Cortex of kidney (tissue), 1 donor: ENCODE measurements at places on chromosomes 7 and 10.

- DNase-seq, result no peak
These were observed 29.9 kb upstream of the HBP1 start for GRCh38 chr7:107138696-107139420.

- no peak for DNase-seq
These were observed 234.2 kb upstream of the LRRN3 start for GRCh38 chr7:110856704-110857103.

GRCh38 chr10:32923134-32923533 lies 34.9 kb downstream of the ITGB1 start:
- no peak for DNase-seq

DNA sequence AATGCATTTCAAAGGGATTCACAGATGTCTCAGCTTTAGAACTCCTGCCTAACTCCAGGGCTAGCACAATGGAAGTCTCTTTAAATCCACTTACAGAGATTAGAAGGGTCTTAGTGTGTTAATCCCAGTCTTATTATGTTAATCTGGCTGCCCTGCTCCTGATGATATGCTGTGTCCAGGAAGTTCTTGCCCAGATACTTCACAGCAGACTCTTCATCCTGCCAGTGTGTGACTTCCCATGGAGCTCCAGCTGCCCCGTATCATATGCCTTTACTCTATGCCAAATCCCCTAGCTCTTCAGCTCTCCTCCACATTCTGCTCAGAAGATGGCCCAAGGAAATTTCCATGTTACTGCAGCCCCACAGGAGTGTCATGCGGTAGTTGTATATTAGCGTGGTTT lies 533.8 kb downstream of the GALNT17 start:
- no peak for DNase-seq

- DNase-seq, result no peak
These were observed 37.2 kb downstream of the PIK3AP1 start for GRCh38 chr10:96683065-96683464.

DNA sequence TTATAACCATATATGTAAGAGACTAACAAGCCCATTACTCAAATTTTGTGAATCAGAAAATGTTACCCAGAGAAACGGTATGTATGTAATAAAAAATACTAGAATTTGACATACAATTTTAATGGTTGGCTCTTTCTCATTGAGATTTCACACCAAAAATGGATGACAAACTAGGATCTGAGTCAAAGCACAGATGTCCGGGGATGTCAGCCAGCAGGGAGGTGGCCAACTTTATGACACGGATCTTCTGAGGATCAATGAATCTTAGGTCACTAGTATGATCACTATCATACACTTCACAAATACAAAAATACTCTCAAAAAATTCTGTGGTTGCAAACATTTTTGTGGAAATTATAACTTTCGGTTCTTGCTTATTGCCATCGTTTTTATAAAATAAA lies 173.5 kb upstream of the NFE2L3 start:
- DNase-seq, result no peak

DNA sequence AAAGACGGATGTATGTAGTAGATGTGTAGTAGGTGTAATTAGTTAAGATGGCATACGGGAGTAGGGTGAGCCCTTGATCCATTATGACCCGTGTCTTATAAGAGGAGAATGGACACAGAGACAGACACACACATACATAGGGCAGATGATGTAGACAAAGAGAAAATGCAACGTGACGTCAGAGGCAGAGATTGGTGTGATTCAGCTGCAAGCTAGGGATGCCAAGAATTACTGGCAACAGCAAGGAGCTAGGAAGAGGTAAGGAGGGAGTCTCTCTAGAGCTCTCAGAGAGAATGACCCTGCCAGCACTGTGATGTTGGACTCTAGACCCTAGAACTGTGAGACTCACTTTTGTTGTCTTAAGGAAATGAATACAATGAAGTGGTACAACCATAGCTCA lies 247.0 kb upstream of the HABP2 start:
- no peak for DNase-seq

DNA sequence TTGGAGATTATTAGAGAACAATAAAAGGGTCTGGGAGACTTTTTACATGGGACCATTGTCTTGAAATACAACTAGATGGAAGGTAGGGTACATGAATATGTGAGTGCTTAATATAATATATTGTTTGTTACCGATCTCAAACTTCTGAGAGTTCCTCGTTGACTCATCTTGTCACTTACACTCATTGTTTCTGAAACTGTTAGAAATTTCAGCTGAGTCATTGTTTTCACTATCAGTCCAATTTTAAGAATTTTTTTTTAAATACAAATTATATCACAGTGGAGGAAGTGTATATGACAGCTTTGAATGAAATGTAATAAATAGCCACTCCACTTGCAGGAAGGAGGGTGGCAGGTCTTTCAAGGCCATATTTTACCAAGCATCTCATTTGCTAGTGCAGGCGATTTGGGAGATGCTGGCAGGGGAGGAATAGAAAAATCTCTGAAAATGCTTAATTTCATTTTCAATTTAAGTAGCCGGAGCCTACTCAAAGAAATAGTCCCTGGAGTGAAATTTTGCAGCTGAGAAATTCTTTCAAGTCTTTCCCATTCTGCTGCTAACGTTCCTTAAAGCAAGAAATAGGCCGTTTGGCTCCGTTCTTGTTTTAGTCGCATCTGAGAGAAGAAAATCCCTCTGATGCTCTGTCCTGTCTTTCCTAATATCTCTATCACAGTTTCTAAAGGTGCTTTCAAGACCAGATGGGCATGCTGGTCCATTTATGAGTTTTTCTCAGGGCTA lies 1404.2 kb upstream of the CELF2 start:
- no peak for DNase-seq

DNA sequence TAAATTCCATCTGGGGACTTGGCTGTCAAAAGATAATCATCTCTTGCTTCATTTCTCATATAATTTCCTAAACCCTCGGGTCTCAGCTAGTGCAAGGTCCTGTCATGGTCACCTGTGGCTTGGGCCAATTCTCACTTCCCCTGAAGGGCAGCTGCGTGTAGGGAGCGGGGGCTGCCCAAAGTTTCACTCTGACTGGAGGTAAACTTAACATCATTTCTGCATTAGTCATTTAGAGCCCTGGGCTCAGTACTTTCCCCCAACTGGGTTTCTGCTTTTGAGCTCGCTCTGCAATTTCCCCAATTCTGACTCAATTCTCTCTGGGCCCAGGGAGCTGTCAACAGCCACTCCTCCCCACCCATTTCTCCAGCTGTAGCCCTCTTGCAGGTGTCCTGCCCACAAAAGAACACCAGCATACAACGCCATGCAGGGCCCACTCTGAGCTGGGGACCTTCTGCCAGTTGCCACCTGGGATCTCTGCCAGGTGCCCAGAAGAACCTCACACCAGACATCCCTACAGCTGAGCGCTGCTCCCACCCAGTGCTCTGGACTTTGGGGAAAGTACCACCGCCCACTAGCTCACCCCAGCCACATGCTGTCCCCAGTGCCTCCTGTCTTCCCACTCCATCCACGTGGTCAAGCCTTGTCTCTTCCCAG lies 37.9 kb downstream of the VOPP1 start:
- no peak for DNase-seq

DNA sequence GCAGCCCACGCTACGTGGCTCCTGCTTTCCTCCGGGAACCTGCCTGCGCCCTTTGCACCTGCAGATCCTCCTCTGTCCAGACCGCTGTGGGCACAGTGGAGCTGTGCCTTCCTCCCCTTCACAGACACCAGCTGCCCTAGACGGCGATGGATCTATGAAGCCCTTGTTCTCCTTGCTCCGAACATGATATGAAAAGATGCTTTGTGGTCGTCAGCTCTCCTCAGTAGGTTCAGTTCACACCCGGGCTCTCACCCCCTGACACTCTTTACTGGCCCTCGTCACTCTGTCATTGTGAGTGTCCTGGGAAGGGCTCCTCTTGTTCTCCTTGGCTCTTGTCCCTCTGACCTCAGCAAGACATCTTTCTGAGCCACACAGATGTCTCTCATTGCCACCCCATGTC lies 4.2 kb downstream of the ZNF488 start:
- no peak for DNase-seq

GRCh38 chr7:2665359-2665791 lies 22.6 kb upstream of the AMZ1 start:
- DNase-seq, result no peak

DNA sequence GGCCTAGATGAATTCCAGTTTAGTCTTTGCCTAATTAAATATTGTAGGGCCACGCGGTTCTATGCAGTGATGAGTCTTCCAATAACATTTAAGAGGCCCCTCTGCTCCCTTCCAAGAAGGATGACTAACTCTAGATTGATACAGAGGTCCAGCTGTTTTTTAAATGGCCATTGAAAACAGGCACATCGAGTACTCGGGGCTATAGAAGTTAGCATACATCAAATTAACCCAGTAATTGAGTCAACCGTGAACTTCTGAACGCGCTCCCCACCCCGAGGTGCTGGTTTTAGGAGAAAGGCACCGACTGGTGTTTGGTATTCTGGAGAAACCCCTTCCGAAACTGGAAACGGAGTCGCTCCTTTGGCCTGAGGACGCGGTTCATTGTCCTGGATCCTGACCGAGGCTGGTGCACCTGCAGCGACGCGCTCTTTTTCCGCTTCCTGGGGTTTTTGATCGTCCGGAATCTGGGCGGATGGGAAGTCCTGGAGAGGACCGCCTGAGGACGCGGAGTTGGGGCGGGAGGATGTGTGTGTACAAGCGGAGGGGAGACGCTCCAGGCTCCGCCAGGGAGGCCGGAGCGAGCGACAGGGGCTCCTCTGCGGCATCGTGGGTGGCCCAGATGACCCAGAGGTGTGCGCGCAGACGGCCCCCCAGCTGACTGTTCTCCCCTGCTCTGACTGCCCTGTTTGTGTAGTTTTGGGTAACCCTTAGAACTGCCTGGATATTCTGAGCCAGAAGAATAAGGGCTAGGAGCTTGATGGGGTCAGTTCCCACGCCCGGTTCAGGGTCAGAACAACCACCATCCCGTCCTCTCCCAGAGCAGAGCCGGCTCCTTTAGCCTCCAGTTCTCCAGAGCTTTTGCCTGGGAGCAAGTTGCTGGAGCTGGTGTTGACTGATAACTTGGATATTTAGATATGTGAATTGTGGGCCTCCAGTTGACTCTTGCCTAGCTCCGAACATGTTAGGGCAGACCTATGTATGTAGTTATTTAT lies 711 bp downstream of the FAM221A start:
- no peak for DNase-seq

DNA sequence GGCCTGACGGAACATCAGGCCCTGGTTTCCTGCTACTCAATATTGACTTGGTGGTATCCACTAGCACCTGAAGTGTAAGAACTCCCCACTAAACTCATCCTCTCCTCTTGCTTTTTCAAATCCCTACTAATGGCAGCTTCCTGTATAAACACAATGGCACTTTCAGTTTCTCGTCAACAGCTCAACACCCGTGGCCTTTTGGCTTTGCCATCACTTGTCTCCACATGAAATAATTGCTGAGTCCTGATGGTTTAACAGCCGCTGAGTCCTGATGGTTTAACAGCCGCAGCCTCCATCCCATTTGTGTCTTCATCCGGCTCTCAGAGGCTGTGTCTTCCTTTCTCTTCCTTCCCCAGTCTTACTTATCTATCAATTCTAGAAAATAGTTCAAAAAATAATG lies 261.4 kb upstream of the PITRM1 start:
- no peak for DNase-seq

- no peak for DNase-seq
These were observed 13.1 kb downstream of the PLEKHA1 start for GRCh38 chr10:122387572-122387971.

GRCh38 chr7:51113560-51113959 lies 203.0 kb downstream of the COBL start:
- DNase-seq, result no peak

- no peak for DNase-seq
These were observed 467.8 kb downstream of the ARL4A start for GRCh38 chr7:13155188-13155587.

GRCh38 chr10:78663721-78664120 lies 405.0 kb upstream of the ZMIZ1 start:
- no peak for DNase-seq

DNA sequence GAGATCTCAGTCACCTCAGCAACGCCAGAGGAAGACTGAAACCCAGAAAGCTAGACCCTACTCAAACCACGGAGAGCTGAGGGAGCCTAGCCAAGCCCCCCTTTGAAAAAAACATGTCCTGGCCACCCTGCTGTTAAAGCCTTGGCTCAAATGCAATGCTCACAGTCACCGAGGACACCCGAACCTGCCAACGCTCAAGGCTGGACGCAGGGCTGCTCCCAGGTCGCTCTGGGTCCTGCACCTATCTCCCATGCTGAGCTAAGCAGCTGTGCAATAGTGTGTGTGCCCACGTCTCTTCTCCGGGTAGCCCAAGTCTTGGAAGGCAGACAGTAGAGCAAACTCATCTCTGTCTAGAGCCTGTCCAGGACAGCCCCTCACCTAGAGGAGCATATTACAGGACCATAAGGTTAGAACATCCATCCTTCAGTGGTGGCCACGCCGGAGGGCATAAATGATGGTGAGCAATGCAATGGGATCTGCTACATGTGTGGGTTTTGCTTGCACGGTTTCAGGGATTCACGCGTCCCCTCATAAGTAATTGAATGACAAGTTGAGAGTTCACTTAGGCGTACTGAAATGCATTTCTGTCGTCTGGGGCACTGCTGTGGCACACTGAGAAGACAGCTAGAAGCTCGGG lies 94.2 kb upstream of the DDC start:
- DNase-seq, result no peak

DNA sequence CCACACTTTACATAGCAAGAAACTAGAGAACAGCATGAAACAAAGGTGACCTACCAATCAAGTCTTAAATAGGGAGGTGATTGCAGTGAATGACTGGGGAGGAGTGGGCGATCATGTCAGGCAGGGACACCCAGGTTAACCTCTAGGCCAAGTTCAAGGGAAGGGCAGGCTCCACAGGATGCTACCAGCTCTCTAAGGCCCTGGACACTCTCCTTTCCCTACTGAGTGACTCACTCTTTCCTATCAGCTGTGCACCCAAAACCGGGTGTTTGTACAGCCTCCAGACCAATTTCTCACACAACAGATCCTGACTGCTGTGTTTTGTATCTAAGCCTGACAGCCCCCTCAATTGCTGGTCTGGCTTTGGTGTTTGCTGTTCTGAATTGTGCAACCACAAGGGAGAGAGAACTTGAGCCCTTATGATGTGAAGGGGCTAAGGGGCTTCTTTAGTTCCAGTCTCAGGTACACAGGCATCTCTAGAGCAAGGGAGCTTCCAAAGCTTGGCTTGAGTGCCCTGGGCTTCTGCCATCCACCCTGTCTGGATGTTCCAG lies 107.8 kb downstream of the TBXAS1 start:
- no peak for DNase-seq

DNA sequence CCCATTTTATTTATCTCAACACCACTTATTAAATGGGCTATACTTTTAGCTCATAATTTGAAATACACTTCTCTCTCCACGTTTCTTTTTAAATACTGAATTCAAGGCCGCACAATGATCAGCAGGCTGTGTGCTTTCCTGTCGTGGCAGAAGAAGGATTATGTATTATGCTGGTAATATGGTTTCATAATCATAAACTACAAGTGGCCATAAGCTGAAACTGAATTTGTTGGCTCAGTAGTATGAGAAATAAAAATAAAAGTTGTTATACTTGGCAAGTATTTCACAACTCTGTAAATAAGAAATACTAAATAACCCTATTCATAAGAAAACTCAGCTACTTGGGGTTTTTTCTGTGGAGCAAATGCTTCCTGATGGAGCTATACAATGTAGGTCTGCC lies 313.6 kb downstream of the DOCK4 start:
- DNase-seq, result no peak

- DNase-seq, result no peak
These were observed 19.4 kb downstream of the ENO4 start for GRCh38 chr10:116868722-116869121.

GRCh38 chr10:14603534-14604102 lies 171.1 kb downstream of the FAM107B start:
- DNase-seq, result no peak
